Lung microvascular endothelial cell (primary cell): ENCODE measurements at places on chromosomes 5 and 9.

DNA sequence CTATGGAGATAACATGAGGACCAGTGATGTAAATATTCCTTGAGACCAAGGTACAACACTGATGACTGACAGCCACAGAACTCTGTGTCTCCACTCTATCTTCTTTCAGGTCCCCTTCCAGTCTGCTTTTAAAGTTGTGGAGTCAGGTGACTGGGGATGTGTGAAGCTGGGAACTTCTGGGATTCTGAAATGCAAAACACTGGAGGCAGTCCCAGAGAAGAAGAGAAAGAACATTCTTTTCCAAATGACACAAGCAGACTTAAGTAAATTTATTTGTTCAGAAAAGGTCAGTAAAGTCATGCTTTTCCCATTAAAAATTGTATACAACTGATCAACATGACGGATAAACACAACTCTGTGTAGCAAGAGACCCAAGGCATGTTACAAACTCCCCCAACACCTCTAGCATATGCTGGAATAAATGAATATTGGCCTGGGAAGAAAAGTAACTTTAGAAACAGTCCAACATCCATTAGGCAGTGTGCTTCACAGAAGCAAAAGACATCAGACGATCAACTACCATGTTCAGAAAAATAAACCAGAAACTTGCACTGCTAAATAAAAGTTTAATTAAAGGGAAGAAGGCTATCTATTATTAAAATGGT, 92.4 kb upstream of the IFNK start:
- no peak for DNase-seq

GRCh38 chr5:119355685-119356611, at the start of gene TNFAIP8:
TSS of gene TNFAIP8 (plus strand) at chr5:119356019. CDS start at chr5:119356091, 72 bp downstream.
- peak; percentile 51 for DNase-seq

GRCh38 chr5:41878643-41879478, 8.6 kb upstream of the OXCT1 start:
- DNase-seq = no peak

DNA sequence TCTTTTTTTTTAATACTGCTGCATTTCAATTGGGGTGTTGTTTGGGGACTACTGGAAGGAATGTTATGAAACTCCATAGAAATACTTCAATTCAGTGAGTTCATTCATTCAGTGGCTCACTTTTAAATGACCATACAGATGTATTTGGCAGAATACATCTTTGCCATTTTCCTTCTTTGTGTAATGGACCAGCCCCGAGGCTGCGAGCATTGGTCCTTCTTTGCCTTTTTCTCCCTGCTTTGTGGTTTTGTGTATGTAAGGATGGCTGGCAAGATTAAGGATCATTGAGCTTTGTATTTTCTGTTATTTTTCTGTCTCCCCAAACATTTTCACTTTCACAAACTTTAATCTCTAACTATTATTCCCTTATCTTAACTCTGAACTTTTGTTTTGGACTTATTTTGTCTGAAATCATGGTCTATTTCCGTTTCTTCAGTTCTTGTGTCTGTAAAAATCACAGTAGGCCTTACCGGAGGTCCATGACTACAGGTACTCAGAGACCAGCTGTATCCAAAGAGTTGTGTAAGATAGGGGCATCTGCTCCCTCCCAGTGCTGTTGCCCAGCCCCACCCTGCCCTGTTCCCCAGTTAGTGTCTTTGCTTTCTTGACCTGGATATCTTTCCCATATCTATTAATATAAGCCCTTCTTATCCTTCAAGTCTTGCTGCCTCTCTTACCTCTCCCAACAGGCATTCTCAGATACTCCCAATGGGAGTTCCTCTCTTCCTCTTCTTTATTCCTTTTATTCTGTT, 154.3 kb upstream of the DMRT1 start:
- DNase-seq = no peak

DNA sequence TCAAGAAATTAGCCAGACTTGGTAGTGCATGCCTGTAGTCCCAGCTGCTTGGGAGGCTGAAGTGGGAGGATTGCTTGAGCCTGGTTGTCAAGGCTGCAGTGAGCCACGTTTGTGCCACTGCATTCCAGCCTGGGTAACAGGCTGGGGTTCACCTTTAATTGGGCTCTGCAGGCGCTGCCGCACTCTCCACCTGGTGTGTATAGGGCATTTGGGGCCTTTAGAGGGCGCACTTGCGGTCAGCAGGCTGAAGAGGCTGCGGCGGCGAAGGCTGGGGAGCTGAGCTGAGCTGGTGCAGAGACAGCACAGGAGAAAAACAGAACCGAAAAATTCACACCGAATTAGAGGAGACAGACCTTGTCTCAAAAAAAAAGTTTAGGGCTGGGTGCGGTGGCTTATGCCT, 31.2 kb downstream of the CDK7 start:
- DNase-seq = peak; percentile 19

DNA sequence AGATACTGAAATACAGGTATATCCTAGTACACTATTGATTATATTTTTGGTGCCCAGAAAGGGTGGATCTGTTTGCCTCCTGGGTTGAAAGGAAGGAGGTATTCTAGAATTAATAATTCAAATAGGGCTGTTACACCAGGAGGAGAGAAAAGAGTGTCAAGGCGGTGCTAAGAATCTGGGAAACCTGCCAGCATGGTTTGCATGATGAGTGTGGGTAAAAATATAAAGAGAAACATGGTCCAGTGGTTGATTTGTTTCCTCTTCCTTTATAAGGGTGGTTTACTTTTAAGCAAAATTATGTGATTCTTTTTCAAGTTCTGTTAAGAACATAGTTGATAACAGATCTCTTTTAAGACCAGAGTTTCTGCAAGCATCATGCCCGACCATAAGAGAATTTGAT, 69.4 kb upstream of the NFIB start:
- peak; percentile 70 for DNase-seq

GRCh38 chr5:102811972-102812371, 56.9 kb downstream of the PAM start:
- peak; percentile 79 for DNase-seq

DNA sequence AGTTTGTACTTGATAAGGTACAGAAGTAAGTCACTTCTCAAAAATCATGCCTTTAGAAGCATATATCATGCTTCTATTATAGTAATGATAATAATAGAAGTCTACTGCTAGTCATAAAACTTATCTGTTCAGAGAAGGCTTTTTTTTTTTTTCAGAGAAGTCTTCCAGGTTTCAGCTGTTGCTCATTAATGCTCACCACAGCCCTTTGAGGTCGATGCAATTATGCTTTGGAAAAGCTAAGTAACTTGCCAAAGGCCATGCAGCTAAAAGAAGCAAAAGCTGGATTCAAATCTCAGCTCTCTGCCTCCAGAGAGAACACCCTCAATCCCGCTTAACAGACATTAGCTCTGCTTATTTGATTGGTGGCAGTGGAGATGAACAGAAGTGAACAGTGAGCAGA, 150.8 kb downstream of the DOCK8 start:
- DNase-seq = no peak

- DNase-seq = no peak
Measured at GRCh38 chr9:93597871-93598646, 21.7 kb downstream of the PHF2 start.

GRCh38 chr5:83967417-83967816, 246.8 kb upstream of the HAPLN1 start:
- no peak for DNase-seq

DNA sequence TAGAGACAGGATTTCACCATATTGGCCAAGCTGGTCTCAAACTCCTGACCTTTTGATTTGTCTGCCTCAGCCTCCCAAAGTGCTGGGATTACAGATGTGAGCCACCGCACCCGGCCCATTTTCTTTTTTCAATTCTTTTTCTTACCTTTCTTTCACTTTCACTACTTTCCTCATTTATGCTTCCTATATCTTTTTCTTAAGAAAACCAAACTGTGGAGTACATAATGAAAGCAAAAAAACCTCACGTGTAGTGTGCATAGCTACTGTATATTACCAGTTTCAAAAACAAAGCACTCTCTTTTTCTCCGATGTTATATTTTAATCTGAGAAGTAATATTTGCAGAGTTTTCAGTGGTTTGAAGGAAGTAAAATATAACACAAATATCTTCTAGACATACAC, 8.0 kb upstream of the CAST start:
- DNase-seq = no peak

- DNase-seq = no peak
Measured at GRCh38 chr5:62731022-62731421, 152.4 kb downstream of the LRRC70 start.

GRCh38 chr5:59684388-59685190, 208.9 kb downstream of the PDE4D start:
- DNase-seq = no peak

DNA sequence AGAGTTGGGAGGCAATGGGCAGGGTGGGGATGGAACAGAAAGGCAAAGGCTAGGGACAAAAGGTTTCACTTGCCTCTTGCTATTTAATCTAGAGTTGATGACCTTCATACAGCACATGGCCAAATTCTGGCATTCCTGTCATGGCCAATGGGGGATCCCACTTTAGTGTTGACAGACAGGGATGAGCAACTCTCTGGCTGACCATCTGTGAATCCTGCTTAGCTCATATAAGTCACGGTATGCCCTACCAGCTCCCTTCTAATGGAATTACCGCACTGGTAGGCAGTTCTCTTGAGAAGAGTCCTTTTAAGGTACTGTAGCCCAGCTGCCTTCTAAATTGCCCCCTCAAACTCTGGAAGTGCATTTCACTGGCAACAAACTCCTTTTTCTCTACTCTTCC, 76.1 kb downstream of the MAMDC2 start:
- no peak for DNase-seq

DNA sequence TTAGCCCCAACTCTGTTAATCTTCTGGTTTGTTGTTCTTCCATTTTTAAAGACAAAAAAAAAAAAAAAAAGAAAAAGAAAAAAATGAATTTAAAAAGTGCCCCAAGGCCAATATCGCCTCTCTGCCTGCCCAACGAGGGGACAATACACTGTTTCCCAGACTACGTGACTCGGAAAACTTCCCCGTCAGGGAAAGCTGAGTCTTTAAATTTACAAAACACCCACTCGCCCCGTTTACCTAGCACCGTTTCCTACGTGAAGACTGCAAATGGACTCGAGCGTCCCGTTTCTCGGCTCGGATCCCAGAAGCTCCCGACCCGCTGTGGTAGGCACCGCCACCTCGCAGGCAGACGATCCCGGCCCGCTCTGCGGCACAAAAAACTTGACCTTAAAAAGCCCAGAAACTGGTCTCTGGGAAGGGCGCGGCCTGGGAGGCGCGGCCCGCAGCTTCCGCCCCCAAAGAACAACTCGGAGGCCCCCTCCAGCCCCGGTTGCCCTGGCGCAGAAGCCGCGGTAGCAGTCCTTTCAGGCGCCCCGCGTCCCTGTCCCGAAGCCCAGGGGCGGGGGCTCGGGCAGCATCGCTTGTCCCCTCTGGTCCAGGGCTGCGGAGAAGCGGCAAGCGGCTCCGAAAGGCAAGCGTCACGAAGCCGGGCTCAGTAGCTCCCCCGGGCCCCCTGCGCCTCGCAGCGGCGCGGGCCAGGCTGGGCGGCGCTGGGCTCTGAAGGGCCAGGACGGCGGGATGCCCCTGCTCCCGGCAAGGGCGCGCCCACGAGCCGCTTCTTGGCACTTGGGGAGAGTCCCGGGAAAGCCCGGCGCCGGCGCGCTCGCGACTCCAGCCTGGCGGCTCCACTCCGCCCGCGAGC, at the start of gene GCNT4:
Gene GCNT4, minus strand, starts transcription at position 367 of the 862 bp plus-strand sequence. CDS start 22,521 bp downstream, outside the sequence.
- DNase-seq = peak; percentile 42

DNA sequence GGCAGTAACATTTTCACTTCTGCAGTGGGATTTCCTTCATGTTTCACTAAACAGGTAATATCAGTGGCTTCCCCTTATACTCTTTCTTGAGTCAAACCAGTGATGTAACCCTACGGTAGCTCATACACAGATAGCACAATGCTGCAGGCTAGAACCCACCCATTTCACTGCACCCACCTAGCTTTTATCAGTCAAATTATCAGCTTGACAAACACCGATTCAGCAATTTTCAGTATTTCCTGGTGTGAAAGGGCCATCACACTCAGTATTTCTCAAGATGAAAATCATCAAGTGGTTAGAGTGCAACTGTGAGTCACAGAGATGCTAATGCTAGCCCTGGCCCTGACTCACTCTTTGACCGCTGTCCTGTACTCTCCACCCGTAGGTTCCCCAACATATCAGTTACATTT, 242.3 kb upstream of the PTGER4 start:
- peak; percentile 2 for DNase-seq

DNA sequence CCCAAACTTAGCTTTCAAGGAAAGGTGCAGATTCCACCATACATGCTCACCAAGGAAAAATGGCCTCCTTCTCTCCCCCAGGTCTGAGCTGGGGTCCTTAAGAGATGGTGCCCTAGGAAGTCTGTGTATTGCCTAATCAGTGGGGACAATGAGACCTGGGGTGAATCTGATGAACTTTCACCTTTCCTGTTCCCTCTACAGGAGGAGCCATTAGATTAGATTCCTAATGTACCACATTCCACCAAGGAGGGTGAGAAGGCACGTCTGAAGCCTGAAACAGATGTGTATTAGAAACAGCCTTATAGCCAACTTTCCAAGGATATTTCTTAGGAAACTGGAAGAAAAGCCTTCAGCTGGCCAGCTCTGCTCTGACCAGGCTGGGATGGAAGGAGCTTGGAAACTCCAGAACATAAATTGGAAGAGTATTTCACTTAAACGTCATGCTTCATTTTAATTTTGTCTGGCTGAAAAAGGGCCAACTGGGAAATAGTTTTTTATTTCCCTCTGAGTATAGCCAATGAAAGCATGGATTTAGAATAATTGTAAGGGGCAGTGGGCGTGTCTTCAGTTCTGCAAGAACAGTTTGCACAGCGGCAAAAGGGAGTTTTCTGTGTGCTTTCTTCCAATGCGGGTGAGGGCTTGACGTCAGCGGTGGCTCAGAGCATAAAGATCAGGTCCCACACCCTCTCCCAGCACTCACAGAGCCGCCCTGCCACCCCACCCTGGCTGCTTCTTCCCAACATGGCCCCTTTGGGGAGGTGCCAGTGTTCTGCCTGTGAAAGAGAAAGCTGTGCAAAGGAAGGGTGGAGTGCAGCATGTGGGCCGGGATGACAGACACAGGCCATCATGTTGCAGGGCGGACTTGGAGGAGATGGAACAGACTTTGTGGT, 210.9 kb downstream of the ESM1 start:
- peak; percentile 44 for DNase-seq

- DNase-seq = no peak
Measured at GRCh38 chr5:123203105-123203800, 114.2 kb downstream of the PRDM6 start.

GRCh38 chr5:43313854-43314457, 744 bp upstream of the HMGCS1 start:
- DNase-seq = no peak

GRCh38 chr5:52794519-52794918, 6.8 kb downstream of the ITGA1 start:
- DNase-seq = no peak

- peak; percentile 35 for DNase-seq
Measured at GRCh38 chr5:154653764-154654485, 101.3 kb upstream of the LARP1 start.

GRCh38 chr5:3352711-3353110, 242.9 kb upstream of the IRX1 start:
- DNase-seq = no peak

DNA sequence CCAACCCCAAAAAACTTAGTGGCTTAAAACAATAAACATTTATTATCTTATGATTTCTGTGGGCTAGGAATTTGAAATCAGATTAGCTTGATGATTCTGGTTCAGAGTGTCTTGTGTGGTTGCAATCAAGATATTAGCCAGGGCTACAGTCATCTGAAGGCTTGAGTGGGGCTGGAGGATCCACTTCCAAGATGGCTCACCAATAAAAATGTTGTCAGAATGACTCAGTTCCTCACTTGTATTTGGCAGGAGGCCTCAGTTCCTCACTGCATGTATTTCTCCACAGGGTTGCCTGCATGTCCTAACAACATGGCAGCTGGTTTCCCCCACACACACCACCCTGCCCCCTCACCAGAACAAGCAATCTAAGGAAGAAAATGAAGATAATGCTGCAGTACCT, 98.2 kb upstream of the NIPBL start:
- no peak for DNase-seq

- no peak for DNase-seq
Measured at GRCh38 chr9:125272697-125273096, 11.1 kb downstream of the GAPVD1 start.
